Stimulated activated CD8-positive, alpha-beta memory T cell treated with anti-CD3 and anti-CD28 coated beads, Interleukin-7, amount 100 ng/mL, for 1 hour (primary cell): ENCODE measurements at places on chromosomes 1 and 21.

GRCh38 chr1:15678578-15678977 is 5.5 kb upstream of the PLEKHM2 start:
- DNase-seq, result no peak

DNA sequence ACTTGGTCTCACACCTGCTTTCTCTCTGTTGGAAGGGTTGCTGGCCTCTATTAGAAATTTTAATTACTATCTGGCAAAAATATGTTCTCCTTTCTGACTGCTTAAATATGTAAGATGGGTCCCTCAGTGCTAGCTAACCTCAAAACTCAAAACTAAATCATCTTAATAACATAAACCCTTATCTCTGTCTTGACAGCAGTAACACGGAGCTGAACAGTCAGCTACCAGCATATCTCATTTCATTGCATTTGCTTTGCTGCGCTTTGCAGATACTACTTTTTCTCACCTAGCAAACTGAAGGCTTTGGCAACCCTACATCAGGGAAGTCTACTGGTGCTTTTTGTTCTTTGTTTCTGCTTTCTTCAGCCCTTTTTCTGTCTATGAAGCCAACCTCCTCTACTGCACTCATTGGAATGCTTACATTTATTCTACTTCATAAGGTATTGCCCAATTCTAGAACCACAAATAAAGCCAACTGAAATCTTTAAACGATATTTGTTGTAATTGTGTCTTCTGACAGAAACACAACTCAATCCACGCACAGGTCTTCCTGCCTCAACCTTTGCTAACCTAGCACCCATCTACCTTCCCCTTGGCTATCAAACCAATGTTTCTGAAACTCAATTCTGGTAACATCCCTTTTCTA is 95.6 kb downstream of the RERE start:
- DNase-seq, result no peak

DNA sequence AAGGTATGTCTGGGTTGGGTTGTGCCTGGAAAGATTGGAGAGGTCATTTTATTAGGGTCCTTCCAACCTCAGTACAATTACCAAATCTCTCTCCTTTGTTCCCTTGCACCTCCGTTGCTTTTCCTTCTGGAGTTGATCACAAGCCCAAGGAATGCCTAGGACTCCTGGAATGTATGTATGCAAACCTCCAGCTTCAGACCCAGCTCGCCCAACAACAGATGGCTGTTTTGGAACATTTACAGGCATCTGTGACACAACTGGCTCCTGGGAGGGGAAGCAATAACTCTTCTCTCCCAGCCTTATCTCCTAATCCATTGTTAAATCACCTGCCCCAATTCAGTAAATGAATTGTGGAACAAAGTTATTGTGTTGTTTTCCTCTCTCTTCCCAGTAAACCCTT is 8.3 kb downstream of the TSACC start:
- no peak for DNase-seq

- DNase-seq, result peak; percentile 13
These were observed 1.6 kb downstream of the DRAXIN start for GRCh38 chr1:11693024-11693590.

DNA sequence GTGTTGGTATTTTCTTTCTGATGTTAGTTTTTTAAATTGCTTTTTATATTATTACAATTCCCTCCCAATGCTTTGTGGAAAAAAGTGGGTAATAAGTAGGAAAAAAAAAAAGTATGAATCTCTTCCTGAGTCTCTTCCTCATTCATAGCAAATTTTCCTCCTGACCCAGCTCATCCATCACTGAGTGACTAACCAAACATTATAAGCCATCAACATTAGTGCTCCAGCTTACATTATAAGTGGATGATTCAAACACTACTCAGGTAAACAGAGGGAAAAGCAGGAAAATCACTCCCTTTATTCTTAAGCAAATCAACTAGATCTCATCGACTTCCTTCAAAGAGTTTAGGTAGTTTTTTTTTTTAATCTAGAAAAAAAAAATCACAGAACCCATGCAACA is 15.4 kb upstream of the SAMD13 start:
- DNase-seq, result no peak

DNA sequence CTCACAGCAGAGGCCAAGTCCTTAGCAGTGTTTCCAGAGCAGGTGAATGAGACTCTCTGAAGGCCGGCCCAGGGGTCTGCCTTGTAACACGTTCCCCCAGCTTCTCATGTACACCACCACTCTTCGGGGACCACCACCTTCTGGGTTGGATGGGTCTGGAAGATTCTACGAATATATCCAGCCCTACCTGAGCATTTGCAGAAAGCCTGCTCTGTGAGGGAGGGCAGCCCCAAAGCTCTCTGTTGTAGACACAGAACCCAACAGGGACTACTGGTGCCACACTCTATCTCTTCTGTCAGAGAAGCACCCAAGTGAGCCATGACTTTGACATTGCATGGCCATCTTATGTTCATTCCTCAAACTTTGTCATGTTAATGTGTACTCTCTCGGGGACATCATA is 61.8 kb downstream of the CD247 start:
- DNase-seq, result no peak

- peak; percentile 40 for DNase-seq
These were observed 3.7 kb upstream of the FNDC7 start for GRCh38 chr1:108708691-108709660.

DNA sequence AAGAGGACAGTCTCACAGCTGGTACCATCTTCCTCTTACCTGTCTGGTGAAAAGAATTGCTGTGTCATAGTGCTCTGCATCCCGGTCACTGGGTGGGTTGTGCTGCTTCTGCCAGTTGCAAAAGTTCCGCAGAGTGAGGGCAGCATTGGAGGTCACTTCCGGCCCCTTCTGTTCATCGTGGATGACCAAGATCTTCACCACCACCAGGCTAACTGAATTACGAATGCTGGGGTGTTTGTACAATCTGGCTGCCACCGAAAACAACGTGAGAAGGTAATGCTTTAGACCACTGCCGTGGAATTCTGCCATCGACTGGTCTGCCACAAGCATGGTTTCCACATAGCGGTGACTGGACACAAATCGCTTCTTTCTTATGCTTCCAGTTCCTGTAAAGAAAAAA is 2.9 kb downstream of the ADAMTS1 start:
- no peak for DNase-seq

GRCh38 chr1:211613951-211614350 is 35.0 kb upstream of the SLC30A1 start:
- no peak for DNase-seq
